Caki2 (cell line): ENCODE measurements at places on chromosomes 2 and 18.

- DNase-seq, result no peak
Measured at GRCh38 chr2:96534701-96535181, 1.8 kb upstream of the ARID5A start.

DNA sequence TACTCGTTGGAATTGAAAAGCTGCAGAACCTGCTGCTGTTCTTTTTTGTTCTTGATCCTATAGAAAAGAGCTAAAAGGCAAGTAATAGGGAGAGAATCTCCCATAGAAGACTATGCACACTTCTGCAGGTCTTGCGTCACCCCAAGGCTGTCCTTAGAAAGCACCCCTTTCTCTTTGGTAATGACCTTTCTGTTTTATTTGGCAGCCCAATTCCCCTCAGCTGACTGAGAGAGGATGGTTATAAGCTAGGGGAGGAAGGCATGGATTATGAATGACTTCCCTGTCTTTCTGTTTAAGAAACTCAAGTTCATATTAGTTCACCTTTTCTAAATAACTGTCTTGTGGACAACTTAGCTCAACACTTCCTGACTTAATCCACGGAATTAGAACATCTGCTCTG lies 122.9 kb downstream of the TXNL1 start:
- DNase-seq, result no peak

DNA sequence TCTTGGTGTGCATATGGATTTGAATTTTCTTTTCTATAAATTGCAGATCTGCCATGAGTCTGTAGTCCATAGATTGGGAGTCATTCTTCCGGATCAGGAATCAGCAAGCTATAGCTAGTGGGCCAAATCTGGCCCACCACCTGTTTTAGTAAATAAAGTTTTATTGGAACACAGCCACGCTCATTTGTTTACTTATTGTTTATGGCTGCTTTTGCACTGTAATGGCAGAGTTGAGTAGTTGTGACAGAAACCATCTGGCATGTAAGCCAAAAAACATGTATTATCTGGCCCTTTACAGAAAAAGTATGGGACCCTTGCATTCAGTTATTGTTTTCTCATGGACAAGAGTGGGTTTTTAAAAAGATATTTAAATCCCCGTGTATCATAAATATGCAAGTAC lies 191.2 kb downstream of the LRRTM1 start:
- no peak for DNase-seq

GRCh38 chr2:129912066-129912820 lies 67.2 kb upstream of the RAB6C start:
- no peak for DNase-seq

GRCh38 chr2:26477911-26478253 lies at the start of gene OTOF:
Gene OTOF (minus strand): TSS chr2:26478124.
- no peak for DNase-seq

DNA sequence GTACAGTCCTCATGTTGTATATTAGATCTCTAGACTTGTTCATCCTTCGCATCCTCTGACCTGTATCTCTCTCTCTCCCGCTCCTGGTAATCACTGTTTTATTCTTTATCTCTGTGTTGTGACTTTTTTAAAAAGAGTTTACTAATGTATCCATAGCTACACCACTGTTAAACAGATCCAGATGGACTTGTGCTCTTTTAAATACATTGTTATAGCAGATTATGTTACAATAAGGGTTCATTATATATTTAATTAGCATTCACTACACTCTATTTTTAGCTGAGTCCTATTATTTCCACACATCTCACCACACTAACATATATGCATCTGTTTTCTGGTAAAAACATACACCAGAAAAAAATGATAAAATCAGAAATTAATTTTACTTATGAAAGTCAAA lies 90.5 kb downstream of the RBM43 start:
- no peak for DNase-seq
